Mucosa of descending colon (tissue), 3 donors: ENCODE measurements at places on chromosomes 1 and 21. TPM values are rescaled to one million over a fixed set of nuclear protein-coding genes. Genes with fewer than 3 reads are reported as not detected.

ACTL8 gene
- not detected for total RNA-seq

FAM177B gene
- total RNA-seq: 9.7 TPM

KLHL17 gene
- 14.7 TPM for total RNA-seq

MCOLN2 gene
- total RNA-seq: 66.2 TPM

CD1E gene
- not detected for total RNA-seq
